ENCODE measurements at places on chromosomes 5 and 9.

- DNase-seq: no peak
These were observed 10.5 kb upstream of the SCAI start for GRCh38 chr9:125153712-125154367.

GRCh38 chr9:133705576-133705975 lies 32.6 kb downstream of the SARDH start:
- DNase-seq: no peak

DNA sequence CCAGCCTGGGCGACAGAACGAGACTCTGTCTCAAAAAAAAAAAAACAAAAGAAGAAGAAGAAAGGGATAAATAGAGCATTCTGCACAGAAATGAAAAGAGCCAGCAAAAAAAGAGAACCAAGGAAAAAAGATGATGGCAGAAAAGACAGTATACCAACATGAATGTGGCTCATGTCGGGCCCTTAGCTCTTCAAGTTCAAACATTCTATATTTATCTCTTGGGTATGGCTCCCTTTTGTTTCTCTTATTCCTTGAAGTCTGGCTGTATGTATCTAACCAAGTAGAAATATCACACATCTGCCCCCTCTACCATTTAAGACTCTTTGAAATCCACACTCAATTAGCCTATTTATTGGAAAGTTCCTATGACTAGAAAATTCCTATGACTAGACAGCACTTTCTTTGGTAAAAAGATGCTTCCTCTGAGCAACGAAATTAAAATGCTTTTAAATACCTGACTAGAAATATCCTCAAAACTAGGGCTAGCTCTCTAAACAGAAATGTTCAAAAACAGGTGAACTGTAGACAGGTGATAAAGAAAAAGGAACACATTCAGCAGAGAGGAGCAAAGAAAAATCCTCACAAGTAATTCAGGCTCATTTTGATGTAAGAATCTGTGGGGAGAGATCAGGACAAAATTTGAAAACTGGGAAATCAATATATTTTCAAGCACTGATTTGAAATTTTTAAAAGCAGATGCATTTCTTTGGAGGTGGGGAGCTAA lies 2.6 kb downstream of the SELENOP start:
- no peak for DNase-seq

GRCh38 chr5:168187614-168188013 lies 103.8 kb upstream of the WWC1 start:
- no peak for DNase-seq
